ENCODE measurements at places on chromosomes 11 and 22. TPM values are rescaled to one million over a fixed set of nuclear protein-coding genes. Genes with fewer than 3 reads are reported as not detected.

Gene PDE3B
- under 0.01 TPM for total RNA-seq

Gene SMC1B
- total RNA-seq = not detected

Gene CCDC157
- 2.9 TPM for total RNA-seq

DNA sequence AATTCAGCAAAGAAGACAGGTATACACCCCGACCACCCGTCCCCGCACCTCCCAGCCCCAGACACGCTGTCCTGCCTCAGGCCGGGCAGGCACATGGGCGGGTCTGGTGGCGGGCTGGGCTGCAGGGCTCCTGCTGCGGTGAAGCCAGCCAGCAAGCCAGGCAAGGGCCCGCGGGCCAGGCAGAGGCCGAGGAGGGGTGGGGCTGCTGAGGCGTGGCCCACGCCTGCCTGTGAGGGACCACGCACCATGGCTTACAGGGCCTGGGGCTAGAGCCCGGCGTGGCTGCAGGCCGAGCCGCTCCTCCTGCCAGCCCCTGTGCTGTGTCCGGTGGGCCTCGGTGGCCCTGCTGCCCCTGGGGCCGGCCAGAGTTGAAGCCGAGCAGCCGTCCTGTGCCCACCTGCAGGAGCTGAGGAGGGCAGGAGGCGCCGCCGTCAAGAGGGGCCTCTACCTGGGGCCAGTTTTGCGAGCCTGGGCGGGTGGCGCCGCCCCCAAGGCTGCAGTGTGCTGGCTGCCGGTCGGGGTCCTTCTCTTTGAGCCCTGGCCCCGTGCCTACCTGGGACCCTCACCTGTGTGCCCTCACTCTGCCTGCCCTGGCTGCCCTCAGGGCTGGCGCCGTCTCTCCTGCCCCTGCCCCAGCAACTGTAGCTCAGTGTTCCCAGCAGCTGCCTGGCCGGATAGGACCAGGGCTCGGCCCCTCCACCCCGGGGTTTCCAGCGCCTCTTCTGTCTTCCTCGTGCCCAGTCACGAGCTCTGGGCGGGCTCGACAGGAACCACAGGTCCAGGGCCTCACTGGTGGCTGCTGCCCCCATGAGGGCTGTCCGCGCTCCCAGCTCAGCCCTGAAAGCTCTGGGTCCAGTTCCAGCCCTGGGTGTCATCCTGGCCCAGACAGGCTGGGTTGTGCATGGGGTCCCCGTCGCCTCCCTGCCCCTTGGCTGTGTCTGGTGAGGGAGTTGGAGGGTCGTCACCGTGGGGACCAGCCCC is 38.4 kb downstream of the MOB2 start:
- H3K36me3 ChIP-seq = no peaks in the 10 kb centered on the region
- H3K4me1 ChIP-seq = no peaks in the 10 kb centered on the region
- no peak overlapping the region for H3K27ac ChIP-seq
- H3K4me3 ChIP-seq = no peak overlapping the region

- peak; percentile 77 for DNase-seq
- H3K36me3 ChIP-seq = no peaks in the 10 kb centered on the region
- H3K27ac ChIP-seq = no peak overlapping the region
- peaks cover 33% of the 10 kb centered on the region for H3K27me3 ChIP-seq
Observed at GRCh38 chr11:30585125-30585891, 845 bp downstream of the MPPED2 start.

DNA sequence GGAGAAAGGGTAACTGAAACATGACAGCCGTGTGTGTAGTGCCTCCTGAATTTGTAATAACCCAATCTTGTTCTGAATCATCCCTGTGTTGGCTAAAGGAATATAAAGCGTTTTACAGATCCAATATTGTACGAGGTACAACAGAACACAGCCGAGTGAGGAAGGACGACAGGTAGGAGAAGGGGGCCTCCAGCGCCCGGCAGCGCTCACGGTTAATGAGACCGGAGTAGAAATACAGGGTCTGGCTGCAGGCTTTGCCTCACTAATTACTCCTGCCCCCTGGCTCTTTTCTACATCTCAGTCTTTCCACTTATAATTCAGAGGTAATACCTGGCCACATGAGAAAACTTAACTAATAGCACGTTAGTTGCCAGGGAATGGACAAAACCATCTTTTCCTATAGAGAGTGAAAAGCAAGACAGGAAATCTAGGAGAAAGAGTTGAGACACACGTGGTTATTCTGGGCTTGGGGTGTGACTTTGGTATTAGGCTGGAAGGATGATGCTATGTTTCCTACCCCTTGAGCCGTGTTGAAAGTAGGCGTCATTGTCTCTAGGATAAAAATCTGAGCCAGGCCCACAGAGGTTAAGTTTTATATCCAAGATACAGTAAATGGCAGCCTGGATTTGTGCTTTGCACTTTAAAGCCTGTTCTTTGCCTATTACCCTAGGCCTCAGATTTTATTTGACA is 54.1 kb downstream of the GRIK4 start:
- H3K4me1 ChIP-seq = peaks cover 14% of the 10 kb centered on the region
- H3K36me3 ChIP-seq = no peaks in the 10 kb centered on the region
- DNase-seq = no peak
- peaks cover 15% of the 10 kb centered on the region for H3K27me3 ChIP-seq
- peak overlapping the region; percentile 50 for H3K4me3 ChIP-seq

Gene PNPLA5
- not detected for total RNA-seq

DNA sequence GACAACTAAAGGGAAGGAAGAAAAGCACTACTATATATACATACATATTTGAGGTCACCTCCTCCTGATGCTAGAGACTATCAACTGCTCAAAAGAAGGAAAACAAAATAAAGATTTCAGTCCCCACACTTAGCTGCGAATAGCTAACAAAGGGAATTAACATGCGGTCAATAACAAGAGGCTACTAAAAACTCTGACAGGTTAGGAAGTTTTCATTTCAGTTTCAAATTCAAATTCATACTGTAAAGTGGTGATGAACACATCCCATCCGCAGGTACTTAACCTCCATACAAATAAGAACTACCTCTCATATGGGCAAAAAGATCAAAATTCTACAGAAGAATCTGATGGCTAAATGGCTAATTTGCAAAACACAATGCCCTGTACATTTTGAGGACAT is 2.6 kb downstream of the NAP1L4 start:
- no peaks in the 10 kb centered on the region for H3K27me3 ChIP-seq
- peaks cover 33% of the 10 kb centered on the region for H3K4me1 ChIP-seq
- no peaks in the 10 kb centered on the region for H3K36me3 ChIP-seq
- DNase-seq = no peak
- peak overlapping the region; percentile 52 for H3K27ac ChIP-seq
- peak overlapping the region; percentile 98 for H3K4me3 ChIP-seq

GRCh38 chr11:17221968-17222367 is 14.2 kb upstream of the PIK3C2A start:
- H3K4me3 ChIP-seq = no peak overlapping the region
- H3K27me3 ChIP-seq = no peaks in the 10 kb centered on the region
- no peak overlapping the region for H3K27ac ChIP-seq
- peaks cover 5% of the 10 kb centered on the region for H3K4me1 ChIP-seq
- no peak for DNase-seq
